ENCODE measurements at places on chromosomes 2 and 18.

GRCh38 chr2:176146101-176146500 is 5.2 kb upstream of the HOXD4 start:
- H3K4me1 ChIP-seq: peaks cover 8% of the 10 kb centered on the region
- peaks cover 86% of the 10 kb centered on the region for H3K27me3 ChIP-seq
- no peak overlapping the region for H3K4me3 ChIP-seq
- no peak for DNase-seq
- no peaks in the 10 kb centered on the region for H3K36me3 ChIP-seq
- H3K27ac ChIP-seq: no peak overlapping the region

DNA sequence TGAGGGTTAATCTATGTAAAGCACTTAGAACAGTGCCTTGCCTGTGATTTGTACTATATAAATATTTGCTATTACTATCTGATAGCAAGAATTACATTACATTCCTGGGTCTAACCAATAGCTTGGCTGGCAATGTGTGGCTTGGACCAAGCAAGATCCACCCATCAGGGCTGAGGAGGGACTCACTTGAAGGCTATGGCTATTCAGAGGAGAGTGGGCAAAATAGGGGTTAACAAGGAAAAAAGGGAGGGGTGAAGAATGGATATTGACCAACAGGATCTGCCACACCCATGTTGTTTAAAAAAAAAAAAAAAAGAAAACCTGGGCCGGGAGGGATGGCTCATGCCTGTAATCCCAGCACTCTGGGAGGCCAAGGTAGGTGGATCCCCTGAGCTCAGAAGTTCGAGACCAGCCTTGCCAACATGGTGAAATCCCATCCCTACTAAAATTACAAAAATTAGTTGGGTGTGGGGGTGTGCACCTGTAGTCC is 20.0 kb upstream of the TMBIM1 start:
- no peak overlapping the region for H3K27ac ChIP-seq
- no peak for DNase-seq
- H3K4me1 ChIP-seq: peaks cover 17% of the 10 kb centered on the region
- H3K36me3 ChIP-seq: no peaks in the 10 kb centered on the region
- H3K4me3 ChIP-seq: no peak overlapping the region

DNA sequence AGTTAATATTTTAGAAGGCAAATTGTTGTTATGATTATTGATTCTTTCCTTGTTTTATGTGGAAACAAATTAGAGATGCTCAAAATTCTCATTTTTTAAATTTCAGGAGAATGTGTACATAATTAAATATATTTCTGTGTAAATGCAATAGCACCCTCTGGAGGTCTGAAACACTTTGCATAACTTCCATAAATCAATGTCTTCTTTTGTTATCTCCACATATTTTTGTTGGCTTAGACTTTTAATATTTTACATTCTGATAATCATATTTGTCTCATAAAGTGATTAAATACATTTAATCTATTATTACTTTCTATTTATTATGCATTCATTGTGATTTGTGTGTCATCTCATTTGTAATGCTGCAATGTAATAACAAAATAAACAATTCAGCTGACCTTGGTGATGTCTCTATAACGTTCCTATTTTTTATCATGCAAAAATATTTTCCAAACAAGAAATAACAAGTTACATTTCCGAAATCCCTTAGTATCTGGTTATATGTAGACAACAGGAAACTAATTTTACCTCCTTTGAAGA is 201.8 kb upstream of the GALNT5 start:
- no peak overlapping the region for H3K27ac ChIP-seq
- no peak for DNase-seq
- H3K36me3 ChIP-seq: no peaks in the 10 kb centered on the region
- H3K27me3 ChIP-seq: no peaks in the 10 kb centered on the region
- H3K4me3 ChIP-seq: no peak overlapping the region
- peaks cover 3% of the 10 kb centered on the region for H3K4me1 ChIP-seq

- peak overlapping the region; percentile 75 for H3K4me3 ChIP-seq
- H3K27me3 ChIP-seq: no peaks in the 10 kb centered on the region
- H3K27ac ChIP-seq: peak overlapping the region; percentile 86
These were observed 1.3 kb upstream of the SMAD2 start for GRCh38 chr18:47931718-47932103.

- no peaks in the 10 kb centered on the region for H3K36me3 ChIP-seq
- no peaks in the 10 kb centered on the region for H3K4me1 ChIP-seq
- peaks cover 29% of the 10 kb centered on the region for H3K27me3 ChIP-seq
These were observed 9.1 kb downstream of the GLI2 start for GRCh38 chr2:120744817-120745216.

- H3K27ac ChIP-seq: no peak overlapping the region
- H3K4me1 ChIP-seq: peaks cover 16% of the 10 kb centered on the region
- H3K36me3 ChIP-seq: no peaks in the 10 kb centered on the region
- DNase-seq: no peak
- no peaks in the 10 kb centered on the region for H3K27me3 ChIP-seq
These were observed 464.1 kb upstream of the CRIM1 start for GRCh38 chr2:35891528-35891927.

- no peak for DNase-seq
- no peaks in the 10 kb centered on the region for H3K36me3 ChIP-seq
- peaks cover 16% of the 10 kb centered on the region for H3K27me3 ChIP-seq
- H3K27ac ChIP-seq: no peak overlapping the region
These were observed 513.0 kb downstream of the GALR1 start for GRCh38 chr18:77762642-77763041.

All from activated CD4-positive, alpha-beta memory T cell treated with anti-CD3 and anti-CD28 coated beads for 36 hours (primary cell).